Stimulated activated CD8-positive, alpha-beta memory T cell treated with anti-CD3 and anti-CD28 coated beads, Interleukin-4, amount 100 ng/mL, for 24 hours (primary cell): ENCODE measurements at places on chromosomes 5 and 9.

DNA sequence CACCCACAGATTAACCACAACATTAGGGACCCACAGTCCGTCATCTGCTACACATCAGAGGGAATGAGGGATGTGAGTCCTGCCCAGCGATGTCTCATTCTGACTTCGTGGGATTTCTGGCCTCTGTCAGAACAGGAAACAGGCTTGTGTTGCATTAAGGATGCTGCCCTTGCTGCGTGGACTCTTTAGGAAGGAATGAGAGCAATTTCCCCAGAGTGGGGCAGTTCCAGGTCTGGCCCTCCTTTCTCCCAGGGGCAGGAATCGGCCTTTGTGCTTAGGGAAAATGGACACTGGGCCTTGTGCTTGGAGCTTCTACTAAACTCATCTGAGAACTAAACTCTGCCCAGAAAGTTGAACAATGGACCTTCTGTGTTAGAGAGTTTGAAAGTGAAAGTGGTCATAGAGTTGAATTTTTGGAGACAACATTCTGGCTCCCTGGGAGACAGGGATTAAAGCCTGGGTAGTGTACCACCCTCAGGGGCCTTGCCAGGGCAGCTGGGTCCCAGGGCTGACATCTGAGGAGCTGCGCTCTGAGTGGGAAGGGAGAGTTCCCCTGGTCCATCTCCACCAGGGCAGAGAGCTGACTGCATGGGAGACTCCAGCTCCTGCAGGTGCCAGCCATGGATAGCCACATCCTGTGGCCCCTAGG lies 37.8 kb upstream of the S1PR3 start:
- no peak for DNase-seq

DNA sequence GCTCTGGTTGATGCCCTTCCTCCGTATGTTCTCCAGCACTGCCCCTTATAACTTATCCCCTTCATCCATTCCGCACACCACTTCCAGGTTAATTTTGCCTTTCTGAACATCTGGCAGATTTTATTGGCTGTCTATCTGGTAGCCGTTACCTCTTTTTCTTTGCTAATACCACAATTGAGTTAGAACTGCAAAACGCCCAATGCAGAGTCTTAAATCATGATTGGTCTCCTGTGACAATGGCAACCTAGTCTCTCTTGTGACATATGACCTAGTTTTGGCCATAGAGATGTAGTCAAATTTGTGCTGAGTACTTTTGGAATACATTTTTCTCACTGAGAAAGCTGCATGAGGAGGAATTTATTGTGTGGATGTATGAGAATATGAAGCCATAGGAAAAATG lies 365.7 kb upstream of the PRR16 start:
- DNase-seq = no peak

DNA sequence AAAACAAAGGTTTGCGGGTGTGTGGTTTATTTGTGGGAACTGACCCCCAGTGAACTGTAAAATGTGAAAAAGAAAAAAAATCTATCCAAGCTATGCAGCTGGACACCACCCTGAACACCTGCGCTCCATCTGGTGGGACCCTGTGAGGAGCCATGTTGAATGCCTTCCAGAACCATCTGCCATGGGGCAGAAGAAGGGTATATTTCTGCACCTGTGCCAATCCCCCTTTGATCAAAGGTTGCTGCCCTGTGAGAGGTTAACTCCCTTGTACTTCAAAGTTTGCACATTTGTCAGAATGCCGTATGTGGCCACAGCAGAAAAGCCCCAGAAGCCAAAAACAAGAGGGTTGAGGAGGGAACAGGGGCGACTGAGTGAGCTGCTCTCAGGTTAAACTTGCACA lies 148.5 kb upstream of the ALDH1B1 start:
- no peak for DNase-seq

GRCh38 chr5:54063817-54064216 lies 246.6 kb downstream of the ARL15 start:
- no peak for DNase-seq

- no peak for DNase-seq
These were observed 93.5 kb downstream of the DAP start for GRCh38 chr5:10667431-10668057.

DNA sequence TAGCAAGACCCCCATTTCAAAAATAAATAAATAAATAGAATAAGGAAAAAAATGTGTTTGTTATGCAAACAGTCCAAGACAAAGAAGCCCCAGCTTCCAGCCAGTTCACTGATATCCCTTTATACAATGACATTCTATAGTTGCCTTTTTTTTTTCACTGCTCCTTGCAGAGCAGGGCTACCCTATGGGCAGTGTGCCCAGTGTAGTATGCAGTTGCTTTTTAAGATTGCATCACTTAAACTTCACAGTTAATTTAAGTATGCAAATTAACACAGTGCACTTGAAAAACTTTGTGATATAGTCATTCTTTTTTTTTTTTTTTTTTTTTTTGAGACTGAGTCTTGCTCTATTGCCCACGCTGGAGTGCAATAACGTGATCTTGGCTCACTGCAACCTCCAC lies 40.8 kb upstream of the ARRDC3 start:
- no peak for DNase-seq

- no peak for DNase-seq
These were observed 18.7 kb downstream of the ANKS6 start for GRCh38 chr9:98777618-98778017.

GRCh38 chr9:112546149-112547012 lies 59.8 kb downstream of the KIAA1958 start:
- DNase-seq = no peak

- DNase-seq = no peak
These were observed 174.7 kb upstream of the NREP start for GRCh38 chr5:111931655-111932054.

DNA sequence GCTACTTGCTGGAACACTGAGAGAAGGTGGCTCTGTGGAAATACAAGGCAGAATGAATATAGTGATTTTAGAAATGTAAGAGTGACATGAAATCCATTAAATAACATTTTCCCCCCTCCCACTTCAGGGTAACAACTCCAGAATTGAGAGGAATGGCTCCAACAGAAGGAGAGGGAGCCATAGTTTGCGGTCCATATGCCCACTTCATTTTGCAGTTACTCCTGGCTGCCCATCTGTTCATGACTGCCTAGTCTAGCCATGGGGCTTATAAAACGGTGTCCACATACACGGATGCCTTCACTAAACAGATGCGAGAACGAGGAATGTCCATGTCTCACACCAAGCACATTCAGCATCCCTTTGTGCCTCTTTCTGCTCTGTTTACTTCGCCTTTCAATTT lies 186.7 kb downstream of the TMEM38B start:
- no peak for DNase-seq

GRCh38 chr9:99377790-99378775 lies 156.0 kb downstream of the SEC61B start:
- DNase-seq = no peak

DNA sequence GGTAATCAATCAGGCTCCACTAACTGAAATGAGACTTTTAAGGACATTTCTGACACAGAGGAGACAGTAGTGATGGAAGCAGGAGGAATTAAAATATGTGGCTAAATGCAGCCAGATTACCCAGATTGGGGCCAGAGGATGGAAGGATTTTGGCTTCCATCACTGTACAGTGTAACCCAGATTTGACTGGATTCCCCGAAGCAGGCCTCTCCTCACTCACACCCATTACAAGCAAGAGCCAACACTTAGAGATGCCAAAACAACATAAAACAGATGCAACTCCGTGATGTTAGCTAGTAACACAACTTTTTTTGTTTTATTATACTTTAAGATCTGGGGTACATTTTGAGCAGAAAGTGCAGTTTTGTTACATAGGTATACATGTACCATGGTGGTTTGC lies 17.6 kb downstream of the TEK start:
- DNase-seq = no peak

DNA sequence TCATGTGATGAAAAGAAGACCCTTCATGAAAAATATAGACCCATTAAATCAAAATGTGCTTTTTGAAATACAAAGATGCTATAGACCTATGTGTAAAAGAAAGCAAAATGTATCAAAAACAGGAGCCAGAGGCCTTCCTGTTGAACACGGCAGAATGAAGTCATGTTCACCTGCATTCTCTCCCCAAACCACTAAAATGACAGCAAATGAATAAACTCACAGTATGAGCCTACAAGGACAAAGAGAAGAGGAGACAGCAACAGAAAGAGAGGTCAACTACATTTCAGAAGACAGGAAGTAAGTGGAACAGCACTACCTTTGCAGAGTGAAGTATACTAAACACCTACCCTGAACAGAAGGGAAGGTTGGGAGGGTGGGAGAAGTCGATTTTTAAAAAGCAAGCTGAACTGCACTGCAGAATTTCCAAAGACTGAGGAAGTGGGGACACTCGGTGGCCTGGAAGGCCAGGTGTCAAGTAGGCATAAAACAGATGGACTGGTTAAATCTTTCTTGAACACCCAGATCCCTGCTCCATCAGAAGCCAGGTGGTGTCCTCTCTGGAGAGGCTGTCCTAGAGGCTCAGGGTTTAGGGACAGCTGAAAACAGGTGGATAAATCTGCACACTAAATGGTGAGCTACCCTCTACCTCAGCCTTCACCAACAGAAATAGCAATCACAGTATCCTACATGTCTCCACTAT lies 48.9 kb downstream of the MED27 start:
- no peak for DNase-seq

DNA sequence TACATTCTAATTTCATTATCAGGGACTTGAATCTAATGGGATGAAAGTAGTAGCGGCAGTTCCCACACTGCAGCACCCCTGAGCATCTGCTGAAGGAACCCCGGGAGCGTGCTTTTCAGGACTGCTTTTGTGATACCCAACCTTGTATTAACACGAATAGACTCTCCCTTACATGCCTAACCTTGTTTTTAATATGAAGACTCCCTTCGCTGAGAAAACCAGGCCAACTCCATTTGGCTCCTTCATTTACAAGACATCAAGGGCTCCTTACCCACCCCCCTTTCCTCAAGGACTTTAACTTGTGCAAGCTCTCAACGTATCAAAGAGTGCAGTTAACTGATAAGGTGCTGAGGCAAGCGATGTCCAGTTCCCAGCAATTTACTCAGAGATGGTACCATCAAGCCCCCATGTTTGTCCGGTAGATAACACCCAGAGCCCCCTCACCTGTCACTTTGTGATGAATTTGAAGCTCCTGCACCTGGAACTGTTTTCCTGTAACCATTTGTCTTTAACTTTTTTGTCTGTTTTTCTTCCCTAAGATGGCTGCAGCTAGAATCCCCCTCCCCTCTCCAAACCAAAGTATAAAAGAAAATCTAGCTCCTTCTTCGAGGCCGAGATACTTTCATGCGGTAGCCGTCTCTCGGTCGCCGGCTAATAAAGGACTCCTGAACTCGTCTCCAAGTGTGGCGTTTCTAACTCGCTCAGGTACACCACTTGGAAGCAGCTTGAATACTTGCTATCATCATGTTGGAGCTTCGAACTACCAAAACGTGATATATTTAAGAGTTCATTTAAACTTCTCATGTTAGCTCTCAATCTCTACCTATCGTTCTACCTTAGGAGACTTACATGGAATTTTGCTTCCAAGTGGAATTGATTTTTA lies 10.7 kb downstream of the HNRNPH1 start:
- no peak for DNase-seq

- DNase-seq = no peak
These were observed 178.8 kb upstream of the NREP start for GRCh38 chr5:111935835-111936234.

DNA sequence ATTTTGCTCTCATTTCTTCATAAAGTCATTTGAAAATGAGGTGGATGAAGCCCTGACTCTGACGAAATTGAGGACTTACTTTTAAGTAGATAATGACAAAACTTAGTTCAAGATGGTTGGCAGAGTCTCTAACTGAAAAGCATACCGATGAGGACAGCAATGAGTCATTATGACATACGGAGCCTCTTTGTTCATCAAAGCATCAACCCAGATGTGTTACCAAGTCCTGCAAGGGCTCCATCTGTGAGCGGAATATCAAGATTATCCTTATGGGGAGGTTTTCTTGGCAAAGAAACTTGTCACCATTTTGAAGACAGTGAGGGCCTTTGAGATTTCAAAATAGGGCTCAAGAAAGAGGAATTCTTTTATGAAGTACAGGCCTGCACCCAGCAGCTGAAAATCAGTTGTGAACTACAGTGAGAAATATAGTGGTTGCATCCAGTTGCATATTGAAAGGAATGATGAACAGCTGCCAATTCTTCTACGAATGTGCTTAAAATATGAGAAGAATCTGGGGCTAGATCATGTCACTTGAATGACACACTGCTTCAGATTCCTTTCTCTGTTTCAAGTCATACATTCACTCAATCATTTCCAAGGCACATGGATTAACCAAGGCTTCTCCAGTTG lies 86.6 kb upstream of the SLC24A2 start:
- no peak for DNase-seq

DNA sequence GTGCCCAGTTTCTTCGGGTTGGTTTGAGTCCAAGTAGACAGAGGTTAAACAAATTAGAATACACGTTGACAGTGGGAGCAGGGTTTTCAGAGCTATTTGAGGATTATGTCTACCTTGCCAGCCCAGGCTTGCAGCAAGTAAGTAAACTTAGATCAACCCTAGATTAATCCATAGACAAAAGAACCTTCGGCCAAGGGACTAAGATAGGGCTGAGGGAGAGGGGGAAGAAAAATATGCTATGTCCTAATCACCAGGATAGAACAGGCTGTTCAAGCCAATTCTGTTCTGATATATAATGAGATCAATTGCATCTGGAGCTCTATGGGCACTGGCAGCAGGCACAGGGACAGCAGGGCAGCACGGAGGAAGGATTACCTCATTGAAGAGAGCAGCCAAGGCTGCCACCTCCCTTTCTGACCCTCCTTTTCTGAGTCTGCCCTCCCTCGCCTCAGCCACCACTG lies 377.7 kb downstream of the PIK3R1 start:
- DNase-seq = no peak

DNA sequence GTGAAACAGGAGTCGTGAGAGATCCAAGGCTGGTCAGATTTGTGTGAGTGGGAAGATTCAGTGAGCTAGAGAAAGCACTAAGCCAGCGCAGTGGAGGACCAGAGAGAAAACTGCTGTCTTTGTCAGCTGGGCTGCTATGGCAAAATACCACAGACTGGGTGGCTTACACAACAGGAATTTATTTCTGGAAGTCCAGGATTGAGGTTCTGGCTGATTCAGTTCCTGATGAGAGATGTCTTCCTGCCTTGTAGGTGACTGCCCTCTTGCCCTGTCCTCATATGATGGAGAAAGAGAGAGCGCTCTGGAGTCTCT lies 24.2 kb upstream of the ANKRD33B start:
- no peak for DNase-seq
